Activated CD4-positive, CD25-positive, alpha-beta regulatory T cell (primary cell): ENCODE measurements at places on chromosomes 7 and 10.

- DNase-seq, result no peak
These were observed 90.1 kb upstream of the DNAAF5 start for GRCh38 chr7:636396-636795.

GRCh38 chr10:112307358-112308124 is 24.3 kb downstream of the TECTB start:
- no peak for DNase-seq

DNA sequence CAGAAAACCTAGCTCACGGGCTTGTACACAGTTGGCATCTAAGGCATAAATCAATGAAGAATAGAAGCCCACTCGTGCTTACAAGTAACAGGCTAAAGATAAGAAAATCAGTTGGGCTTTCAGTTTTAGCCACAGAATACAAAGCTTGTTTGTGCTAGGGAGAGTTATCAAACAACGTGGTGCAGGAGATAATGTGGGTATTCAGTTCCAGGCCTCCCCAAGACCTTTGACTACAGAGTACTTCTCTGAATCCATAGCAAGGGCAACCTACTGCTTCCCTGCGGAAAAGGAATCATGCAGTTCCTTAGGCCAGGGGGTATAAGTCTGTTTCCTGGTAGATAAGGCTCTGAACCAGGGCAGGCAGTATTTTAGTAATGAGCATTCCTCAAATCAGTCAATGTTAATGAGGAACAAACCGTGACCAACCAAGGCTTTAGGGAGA is 219.5 kb upstream of the CSTF2T start:
- DNase-seq, result no peak

GRCh38 chr10:13984647-13985155 is 346.0 kb downstream of the FRMD4A start:
- DNase-seq, result no peak

DNA sequence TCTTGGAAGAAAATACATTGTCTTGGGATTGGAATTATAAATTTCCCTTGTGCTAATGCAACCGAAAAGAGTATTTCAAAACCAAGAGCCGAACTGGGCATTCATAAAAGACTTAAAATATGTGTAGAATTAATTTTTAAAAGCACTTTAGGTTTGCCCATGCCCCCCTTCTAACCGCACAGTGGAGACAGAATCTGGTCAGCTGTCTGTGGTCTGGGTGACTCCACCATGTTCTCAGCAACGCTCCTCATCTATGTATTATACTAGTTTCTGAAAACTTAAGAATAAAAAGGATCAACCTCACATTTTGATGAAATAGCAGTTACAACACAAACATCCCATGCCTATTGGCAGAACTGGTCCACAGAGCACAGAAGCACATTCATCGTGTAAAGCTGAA is 192.6 kb upstream of the C7orf33 start:
- no peak for DNase-seq

DNA sequence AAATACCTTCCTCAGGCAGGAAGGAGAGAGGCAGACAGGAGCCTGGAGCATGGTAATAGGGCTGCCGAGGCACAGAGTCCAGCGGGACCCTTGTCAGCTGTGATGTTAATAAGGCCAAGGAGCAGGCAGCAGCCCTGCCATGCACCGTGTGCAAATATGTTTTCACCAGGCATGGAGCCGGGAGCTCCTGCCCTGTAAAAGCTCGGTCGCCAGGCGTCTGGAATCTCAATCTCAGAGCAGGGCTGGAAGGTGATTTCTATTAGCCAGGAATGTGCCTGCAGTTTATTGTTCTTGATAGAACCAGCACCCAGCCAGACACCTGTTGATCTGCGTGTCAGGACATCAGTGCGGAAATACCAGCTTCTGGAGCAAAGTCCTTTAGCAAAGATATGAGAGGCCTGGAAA is 469.8 kb downstream of the GLRX3 start:
- no peak for DNase-seq

- DNase-seq, result no peak
These were observed 25.2 kb upstream of the WNT16 start for GRCh38 chr7:121303422-121304101.

GRCh38 chr7:78499283-78499682 is 700.7 kb downstream of the PHTF2 start:
- no peak for DNase-seq

DNA sequence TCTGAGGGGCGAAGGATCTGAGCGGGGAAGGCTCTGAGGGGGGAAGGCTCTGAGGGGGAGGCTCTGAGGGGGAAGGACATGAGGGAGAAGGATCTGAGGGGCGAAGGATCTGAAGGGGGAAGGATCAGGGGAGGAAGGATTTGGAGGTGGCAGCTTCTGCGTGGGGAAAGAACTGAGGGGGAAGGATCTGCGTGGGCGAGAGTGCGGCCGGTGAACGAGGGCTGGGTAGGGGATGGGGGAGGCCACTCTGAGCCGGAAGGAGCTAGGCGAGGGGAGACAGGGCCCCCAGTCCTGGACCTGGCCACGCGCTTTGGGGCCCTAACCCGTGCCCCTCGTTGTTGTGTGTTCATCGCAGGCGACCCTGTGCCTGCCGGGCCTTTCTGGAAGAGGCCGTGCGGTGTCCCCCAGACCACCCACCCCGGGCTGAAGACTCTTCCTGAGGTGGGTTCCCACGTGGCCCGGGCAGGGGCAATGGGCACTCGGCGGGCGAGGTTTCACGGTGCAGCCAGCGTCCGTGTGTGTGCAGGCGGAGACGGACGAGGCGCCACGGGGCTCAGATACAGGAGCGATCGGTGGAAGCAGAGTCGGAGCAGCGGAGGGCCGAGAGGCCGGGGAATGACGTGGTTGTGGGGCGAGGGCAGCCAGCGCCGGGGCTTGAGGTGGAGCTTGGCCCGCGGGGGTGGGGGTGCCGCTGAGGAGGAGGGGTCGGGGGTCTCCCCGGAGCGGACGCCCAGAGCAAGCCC is 2.0 kb downstream of the CALY start:
- DNase-seq, result no peak

- no peak for DNase-seq
These were observed 14.9 kb downstream of the CCL26 start for GRCh38 chr7:75756991-75757676.

DNA sequence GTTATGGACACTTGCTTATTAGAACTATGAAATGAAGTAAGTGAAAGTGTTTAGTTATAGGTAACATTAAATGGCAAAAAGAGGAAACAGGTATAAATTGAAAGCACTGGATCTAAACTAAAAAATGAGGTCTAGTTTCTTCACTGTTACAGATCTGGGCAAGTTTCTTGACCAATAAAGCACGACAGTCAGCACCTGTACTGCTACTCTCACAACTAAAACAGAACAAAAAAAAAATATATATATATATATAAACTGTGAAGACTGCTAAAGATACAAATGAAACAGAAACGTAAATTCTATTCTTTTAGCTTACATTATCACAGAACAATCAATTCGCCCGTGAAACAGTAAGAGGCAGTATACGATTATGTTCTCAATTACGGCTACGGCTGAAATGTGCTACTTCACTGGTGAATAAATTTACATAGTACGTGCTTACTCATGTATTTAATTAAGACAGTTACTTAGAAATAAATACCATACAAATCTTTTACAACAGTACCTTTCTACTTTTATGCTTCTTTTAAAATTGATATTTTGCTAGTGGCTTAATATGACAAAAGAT is 4.2 kb downstream of the AHR start:
- no peak for DNase-seq

DNA sequence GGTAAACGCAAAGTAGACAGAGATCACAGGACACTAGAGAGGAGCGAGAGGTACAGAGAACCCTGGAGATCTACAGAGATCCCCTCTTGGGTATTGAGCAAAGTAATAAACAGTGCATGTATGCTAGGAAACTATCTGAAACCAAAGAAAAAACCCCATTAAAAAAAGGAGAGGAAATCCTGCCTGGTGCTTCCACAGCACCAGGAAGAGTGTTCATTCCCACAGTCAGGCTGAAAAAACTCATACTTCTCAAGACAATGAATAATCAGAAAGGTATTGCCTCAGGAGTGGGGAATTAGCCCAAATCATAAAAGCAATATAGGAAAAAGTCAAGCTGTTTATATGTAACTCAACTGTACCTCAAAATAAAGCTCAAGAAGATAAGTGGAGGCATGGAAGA is 59.1 kb downstream of the ANKRD26 start:
- no peak for DNase-seq

DNA sequence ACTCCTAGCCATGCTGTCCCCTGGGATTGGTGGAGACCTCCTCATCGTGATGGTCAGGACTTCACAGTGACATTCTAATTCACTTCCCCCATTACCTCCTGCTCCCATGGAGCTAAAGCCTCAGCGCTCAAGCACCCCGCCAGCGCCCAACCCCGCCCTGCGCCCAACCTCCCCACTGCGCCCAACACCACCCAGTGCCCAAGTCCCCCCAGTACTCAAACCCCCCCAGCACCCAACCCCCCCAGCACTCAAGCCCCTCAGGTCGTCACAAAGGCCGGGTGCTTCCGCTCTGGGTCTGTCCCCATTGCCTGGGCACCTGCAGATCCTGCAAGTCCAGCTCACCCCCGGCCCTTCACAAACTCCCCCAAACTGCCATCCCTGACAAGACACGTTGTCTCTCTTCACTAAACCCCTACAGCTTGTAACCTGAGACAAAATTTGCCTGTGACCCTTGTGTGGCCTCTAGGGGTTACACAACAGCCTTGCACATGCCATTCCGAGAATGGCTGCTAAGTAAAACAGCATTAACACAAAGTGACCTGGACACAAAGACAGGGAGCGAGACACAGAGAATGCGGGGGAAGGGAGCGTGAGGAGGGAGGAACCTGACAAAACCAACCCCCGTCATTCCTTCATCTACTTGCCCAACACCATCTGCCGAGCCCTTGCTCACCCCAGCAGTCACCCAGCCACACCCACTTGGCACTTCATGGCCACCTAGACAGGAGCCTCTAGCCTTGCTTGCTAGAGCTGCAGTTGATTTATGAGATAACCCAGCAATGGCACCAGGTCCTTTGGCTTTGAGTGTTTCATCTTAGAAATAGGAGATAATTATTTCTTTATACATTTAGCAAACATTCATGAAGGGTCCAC is 107.8 kb downstream of the ADARB2 start:
- DNase-seq, result no peak

- DNase-seq, result no peak
These were observed 906.7 kb downstream of the GRID1 start for GRCh38 chr10:85459906-85460305.

DNA sequence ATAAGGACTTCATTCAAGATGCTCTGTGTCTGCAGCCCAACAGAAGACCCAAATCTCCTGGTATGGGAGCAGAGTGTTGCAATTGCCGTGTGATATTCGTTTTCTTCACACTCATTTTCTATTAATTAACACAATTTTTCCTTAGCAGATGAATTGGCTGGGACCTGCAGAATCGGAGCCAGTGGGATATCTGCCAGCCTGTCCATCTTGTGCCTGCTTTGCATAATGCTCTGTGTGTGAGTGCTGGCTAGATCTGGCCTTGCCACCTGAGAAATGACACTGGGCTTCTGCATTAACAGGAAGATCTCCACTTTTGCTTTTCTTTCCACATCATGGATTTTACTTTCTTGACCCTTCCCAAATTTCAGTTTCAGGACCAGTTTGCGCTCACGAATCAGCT is 70.4 kb upstream of the GPR158 start:
- no peak for DNase-seq

- DNase-seq, result no peak
These were observed 173.6 kb downstream of the SH3PXD2A start for GRCh38 chr10:103681617-103682399.

DNA sequence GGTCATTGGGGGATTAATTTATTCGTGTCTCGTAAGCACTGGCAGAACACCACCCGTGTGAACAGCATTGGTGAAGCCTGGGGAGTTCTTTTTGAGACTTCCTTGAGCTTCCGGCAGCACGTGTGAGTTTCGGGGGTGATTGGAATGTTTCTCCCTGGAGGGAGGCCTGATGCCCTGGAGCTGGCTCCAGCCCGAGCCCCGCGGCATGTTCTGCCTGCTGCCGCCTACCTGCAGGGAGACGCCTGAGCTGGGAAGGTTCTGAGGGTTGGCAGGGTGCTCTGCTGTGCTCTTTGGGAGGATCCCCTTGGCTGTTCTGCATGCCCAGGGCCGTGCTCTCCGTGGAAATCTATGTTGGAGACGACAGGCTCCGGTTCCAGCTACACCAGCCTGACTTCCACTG is 159.3 kb downstream of the MGMT start:
- DNase-seq, result no peak
